ENCODE measurements at places on chromosomes 2 and 18.

DNA sequence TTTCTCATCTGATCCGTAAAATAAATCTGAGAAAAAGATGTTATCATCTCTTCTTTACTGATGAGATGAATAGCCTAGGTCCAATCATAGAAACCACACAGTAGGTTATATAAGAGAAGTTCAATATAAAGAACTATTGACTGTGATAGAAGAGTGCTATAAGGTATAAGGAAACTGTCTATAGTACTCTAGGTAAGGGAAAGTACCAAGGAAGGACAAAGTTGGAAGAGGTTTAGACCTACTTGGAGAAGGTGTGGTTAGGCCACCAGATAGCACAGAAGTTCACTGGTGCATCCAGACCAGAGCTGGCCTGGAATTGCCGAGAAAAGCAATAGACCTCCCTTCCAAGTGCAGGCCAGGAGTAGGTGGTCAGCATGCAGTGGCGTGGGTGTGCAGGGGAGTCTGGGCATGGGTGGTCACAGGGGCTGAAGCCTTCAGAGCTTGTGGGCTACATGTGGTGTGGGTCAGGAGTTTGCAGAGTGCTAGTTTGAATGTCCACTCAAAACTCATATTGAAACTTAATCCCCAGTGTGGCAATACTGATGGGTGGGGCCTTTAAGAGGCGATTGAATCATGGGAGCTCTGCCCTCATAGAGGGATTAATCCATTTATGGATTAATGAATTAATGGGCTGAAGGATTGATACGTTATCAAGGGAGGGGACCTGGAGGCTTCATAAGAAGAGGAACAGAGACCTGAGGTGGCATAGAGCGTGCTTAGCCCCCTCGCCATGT, 86.3 kb downstream of the ALPK2 start:
- DNase-seq: no peak

DNA sequence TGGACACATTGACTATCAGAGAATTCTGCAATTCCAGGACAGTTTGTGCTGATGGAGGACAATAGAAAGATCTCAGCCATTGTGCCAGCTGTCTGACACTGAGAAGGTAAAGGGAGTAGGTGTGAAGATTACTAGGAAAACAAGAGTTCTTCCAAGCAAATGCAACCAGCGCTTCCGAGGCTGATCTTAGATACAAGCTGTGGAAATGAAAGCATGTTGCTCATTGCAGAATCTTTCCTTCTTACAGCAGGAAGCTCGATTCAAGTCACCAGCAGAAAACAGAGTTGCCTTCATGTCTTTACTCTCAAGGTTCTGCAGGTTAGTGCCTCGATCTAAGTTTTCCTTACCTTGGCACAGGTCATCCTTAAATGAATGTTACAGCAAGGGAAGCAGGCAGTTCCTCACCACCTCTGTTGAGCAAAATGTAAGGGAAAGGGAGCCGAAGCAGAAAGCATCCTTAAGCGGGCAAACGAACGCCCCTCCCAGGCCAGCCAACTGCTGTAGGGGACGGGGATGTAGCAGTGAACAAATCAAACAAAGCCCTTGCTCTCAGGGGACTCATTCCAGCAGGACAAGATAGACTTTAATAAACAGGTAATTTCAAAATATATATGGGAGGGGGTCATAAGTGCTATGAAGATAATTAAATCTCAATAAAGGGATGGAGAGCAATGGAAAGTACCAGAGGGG, 54.3 kb downstream of the MARCHF4 start:
- DNase-seq: no peak

GRCh38 chr18:65725251-65726050, 25.4 kb upstream of the CDH7 start:
- DNase-seq: no peak

GRCh38 chr2:28365158-28365557, 27.5 kb upstream of the FOSL2 start:
- no peak for DNase-seq

GRCh38 chr2:36409935-36410334, 54.4 kb downstream of the CRIM1 start:
- no peak for DNase-seq

DNA sequence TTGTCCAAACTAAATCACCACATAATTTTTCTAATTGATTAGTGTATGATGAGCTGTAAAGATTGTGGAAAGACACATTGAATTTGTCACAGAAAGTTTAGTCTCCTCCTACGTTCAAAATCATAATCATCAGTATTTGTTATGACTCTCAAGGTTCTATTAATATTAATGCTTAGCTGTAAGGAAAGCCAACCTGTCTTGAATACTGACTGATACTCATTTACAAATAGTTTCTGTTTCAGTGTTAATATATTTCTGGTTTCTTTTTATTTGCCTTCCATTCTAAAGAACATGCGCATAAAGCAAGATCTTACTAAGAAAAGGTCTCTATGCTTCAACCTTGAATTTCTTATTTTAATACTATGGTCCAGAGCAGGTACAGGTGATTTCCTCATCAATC, 55.1 kb downstream of the CPS1 start:
- DNase-seq: no peak

DNA sequence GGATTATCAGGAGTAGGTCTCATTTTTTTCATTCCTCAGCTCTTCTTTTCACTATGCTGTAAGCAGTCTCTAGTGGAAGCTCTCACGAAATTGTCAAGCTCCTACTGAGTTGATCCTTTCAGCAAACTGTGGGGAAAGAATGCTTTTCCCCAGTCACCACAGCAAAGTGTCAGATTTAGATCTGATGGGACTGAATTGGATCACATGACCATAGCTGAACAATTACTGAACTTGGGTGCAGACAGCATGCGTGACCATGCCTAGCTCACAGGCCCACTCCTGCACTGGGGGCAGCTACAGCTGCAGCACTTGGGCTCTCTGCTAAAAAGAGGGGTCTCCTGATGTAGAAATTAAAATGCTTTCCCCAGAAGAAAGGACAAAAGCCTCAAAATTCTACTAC, 3.1 kb downstream of the ARHGAP15 start:
- DNase-seq: peak; percentile 40

- DNase-seq: no peak
Observed at GRCh38 chr18:69239849-69240674, 160.6 kb upstream of the DOK6 start.

DNA sequence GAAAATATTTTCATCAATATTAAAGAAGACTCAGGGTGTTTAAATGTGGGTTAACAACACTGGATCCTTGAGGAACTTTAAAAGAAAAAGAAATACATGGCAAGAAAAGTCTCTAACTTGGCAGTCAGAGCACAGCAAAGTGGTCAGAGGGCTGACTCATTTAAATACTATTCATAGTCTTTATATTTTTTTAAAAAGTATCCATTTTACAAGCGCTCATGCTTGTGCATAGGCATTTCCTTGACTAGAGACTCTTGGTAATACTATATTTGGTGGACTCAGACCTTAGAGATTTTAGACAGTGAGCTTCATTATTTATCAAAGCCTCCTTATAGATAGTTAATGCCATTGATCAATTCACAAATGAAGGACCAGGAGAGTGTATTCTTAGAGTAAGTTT, 110.2 kb downstream of the ABCA12 start:
- DNase-seq: no peak

DNA sequence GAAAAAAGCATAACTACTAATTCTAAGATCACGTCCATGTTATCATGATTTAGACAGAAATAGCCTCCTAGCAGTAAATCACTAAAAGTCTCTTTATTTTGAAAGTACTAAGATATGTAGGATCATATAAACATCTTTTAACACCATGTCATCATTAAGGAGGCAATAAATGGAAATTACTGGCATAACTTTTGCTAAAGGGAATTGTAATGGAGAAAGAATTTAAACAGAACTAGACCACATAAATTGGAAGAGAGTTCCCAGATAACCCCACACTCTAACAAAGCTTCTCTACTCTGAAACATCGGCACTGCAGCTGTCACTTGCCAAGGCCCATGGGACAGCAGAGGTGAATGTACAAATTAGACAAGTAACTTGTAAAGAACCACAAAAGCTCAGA, 29.5 kb downstream of the STK39 start:
- no peak for DNase-seq

- DNase-seq: no peak
Observed at GRCh38 chr2:192035731-192036442, 158.8 kb downstream of the TMEFF2 start.

DNA sequence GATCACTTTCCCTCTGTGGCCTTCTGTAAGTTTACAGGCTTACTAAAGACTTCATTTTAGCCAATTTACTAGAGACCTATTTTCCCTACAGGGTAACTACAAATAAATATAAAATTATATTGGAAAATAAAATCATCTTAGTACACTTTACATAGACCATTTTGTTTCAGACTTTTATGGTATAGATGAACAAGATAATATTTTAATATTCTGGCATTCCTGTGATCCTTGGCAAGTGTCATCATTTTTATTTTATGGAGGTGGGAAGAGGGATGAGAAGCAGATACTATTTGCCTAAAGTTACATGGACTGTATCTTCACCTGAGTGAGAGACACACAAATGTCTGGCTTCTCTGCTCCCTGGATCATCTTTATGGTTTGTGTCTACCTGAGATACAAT, 149.6 kb upstream of the CWC22 start:
- DNase-seq: no peak

DNA sequence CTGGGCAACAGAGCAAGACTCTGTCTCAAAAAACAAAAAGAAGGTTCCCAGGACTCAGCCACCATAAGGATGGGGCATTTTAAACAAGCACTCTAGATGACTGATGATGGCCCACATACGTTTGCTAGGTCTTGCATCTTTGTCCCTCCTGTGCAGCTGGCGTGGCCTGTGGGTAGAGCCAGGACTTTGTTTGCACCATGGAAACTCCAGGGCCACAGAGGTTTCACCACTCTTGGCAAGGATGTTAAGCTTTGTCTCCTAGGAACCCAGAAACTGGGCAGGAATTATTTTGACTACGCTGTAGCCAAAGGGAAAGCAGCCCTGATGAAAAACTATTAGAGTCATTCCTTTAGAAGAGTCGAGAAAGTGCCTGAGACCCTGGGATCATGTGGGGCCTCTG, 75.3 kb upstream of the STPG4 start:
- DNase-seq: no peak

DNA sequence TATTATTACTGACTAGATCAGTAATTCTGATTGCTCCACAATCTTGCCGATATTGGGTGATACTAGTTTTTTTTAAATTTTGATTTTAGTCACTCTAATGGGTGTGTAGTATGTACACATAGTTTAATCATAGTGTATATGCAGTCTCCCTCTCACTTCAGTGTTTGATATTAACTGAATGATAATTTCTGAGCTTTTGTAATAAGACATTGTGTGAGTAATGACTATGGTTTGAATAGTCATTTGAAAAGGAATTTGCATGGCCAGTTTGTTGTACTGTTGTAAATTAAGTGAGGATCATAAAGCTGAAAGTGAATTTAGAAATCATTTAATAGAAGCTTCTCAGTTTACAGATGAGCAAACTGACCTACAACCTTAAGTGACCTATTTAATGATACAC, 33.4 kb downstream of the USP14 start:
- DNase-seq: no peak

DNA sequence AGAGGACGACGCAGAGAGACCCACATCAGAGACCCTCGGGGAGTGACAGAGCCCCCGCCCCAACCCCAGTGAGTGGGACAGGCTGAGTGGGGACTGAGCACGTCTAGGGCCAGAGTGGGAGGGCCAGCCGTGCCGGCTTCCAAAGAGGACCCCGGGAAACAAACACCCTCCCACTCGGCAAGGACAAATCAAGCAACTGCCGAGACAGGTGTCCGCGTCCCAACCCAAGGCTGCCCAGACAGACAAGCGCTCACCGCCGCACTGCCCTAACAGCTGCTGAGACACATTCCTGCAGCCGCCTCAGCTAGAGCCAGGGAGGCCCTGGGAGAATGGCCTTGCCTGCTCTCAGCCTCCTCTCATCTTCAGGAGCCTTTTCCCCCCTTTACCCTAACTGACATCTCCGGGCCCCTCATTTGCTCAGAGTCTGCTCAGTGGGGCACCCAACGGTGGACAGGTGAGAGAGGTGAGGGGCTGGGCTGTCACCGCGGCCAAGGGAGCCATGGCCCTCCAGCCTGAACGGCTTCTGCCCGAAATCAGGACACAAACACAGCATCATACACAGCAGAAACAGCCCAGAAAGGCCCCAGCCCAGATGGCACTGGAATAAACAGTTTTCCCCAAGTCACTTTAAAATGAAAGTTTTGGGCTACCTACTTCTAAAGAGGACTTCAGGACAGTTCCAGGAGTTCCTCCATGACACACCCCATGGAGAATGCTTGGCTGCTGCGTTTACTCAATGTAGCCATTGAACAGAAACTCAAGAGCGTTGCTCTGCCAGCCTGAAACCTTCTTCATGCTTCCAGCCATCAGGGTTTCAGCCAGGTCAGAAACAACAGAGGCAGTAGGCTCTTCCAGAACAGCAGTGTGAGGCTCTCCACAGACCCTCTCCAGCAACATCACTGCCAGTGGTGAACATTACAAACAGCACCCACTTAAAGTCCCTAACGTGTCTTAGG, 23.6 kb downstream of the SLC66A2 start:
- DNase-seq: no peak

DNA sequence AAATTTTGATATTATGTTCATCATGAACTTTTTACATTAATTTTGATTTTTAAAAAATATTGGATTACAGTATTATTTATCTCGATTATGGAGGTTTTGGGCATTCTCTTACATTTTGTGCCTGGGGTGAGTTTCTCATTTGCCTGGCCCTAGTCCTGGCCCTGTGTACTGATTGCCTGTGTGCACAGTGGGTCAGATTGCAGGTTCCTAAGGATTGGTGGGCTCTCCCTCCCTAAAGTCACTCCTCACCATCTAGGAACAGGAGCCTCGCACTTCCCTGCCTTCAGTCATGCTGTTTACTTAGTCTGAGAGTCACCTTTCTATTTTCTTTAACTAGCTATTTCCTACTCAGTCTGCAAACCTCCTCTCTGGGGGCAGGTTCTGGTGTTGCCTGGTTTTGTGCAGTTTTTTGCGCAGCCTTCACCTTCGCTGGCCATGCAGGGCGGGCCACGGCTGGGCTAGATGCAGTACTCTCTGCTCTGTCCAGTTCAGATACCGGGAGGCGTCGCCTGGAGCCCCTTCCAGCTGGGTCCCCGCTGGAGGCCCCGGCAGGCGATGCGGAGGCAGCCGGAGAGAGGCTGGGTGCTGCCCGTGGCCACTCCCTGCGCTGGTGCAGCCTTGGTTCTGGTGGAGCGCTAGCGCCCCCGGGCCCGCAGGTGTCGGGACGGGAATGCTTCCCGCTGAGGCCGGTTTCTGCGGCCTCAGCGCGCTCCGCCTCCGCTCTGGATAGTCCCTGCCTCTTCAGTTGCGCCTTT, 23.3 kb upstream of the MC5R start:
- no peak for DNase-seq

DNA sequence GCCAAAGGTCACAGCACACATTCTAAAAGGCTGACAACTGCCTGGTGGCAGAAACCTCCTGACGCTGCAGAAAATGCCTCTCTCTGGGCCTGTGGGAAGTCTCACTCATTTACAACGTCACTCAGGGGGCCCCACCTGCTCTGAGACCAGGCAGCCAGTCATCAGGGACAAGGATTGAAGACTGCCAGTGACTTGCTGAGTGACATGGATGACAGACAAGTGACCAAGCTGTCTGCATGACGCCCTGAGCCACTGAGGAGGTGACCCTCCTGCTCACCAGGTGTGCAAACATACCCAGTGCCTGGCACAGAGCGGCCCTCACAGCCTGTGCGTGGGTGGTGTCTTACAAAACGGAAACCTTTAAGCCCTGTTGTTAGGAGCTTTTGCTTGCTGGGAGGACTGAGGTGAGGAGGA, 392.4 kb downstream of the TNS1 start:
- DNase-seq: no peak
